Ecto neural progenitor cell (in vitro differentiated cells): ENCODE measurements at places on chromosomes 12 and 14.

GRCh38 chr12:111451232-111451631, 45.5 kb downstream of the SH2B3 start:
- DNase-seq, result no peak

GRCh38 chr14:35353409-35354172, 51.0 kb downstream of the NFKBIA start:
- DNase-seq, result no peak

DNA sequence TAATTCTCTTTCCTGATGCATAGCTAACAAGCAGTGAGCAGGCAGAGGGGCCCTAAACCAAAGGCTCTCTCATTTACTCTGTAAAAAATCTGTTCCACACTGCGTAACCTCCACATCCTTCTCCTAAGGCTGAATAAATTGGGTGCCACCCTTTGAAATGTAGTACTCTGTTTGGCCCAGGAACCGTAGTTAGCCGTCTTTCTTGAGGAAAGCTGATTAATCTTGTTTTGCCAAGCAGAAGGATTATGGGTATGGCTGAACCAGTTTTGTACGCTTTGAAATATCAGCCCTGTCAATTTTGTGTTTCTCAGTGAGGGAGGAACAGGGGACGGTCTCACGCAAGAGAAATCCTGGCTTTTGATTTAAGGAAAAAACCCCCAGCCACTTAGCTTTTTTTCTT, 19.7 kb downstream of the EML1 start:
- no peak for DNase-seq

DNA sequence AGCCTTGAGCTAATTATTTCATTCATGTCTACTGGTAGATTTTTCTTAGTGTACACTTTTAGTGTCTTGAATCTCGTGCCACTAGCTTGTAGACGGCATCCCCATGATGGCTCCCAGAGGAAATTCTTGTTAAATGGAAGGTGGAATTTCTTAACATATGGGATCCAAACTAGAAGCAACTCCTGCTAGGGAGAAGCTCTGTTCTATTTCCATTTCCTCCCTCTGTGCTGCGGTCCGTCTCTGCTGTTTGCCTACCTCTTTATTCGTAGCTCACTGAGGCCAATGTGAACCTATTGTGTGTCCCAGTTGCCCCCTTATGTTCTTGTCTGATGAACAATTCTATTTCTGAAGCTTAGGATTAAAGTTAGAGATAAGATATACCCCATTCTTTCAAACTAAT, 588 bp downstream of the PIK3C2G start:
- no peak for DNase-seq

DNA sequence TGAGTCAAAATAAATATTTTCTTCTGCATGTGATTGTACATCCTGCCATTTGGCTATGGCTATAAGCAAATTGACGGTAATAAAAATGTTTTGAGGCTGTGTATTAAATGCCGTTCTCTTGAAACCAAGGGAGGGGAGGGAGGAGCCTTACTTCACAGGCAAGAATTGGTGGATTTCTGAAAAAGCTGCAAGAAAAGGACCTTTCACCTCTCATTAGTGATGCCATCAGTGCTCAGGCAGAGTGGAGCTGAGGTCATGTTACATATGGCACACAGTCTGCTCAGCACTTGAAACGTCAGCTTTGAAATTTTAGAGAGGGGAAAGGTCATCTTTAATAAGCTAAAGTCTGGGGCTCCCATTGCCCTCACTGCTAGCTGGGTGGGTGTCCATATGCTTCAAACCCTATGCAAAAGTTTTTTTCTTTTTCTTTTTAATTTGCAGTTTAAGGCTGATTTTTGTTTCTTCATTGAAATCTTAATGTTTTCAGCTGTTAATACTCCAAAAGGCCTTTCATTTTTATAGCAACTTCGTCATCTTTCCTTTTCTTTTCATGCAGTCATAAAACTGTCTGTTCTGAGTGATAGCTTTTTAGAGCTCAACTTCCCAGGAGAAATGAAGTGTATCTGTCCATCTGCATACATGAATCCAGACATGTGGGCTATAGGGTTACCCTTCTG, 9.8 kb upstream of the SIX1 start:
- no peak for DNase-seq

DNA sequence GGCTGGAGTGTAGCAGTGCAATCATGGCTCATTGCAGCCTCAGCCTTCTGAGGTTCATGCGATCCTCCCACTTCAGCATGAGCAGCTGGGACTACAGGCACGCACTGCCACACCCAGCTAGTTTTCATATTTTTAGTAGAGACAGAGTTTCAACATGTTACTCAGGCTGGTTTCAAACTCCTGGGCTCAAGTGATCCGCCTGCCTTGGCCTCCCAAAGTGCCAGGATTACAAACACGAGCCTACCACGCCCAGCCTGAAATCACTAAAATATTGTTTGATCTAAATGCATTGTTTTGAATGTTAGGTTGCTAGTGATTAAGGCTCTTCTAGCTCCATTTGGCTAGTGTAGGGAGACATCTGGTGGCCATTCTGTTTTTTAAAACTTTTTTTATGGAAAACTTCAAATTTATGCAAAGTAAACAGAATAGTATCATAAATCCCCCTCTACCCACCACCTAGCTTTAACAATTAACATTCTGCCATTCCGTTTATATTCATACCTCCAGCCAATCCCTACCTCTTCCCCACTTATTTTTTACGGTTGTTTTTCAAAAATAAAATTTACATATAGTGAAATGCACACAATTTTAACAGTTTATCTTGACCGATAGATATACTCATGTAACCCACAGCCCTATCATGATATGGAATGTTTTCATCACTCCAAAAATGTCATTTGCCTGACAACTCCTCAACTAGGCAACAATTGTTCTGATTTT, 37.8 kb downstream of the MYO1H start:
- no peak for DNase-seq
